ENCODE measurements at places on chromosomes 16 and 17.

- DNase-seq: no peak
These were observed 156.6 kb downstream of the ANKFN1 start for GRCh38 chr17:56309897-56310296.

GRCh38 chr16:83258366-83258928, 549.3 kb upstream of the HSBP1 start:
- DNase-seq: no peak

DNA sequence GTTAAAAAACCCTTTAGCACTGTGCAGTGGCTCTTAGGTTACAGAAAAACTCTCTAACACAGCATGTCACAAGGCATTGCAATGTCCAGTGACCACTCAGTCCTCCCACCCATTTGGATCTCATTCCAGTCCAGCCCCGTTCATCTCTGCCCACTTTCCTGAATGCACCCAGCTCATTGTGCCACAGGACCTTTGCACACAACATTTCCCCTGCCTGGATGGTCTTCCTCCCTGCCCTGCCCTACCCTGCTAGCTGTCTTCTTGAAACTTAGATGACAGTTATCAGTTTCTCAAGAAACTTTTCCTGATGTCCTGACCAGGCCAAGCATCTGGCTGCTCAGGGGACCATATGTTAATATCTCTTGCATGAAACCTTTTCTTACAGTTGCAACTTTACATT, 67.2 kb downstream of the WWP2 start:
- DNase-seq: no peak

DNA sequence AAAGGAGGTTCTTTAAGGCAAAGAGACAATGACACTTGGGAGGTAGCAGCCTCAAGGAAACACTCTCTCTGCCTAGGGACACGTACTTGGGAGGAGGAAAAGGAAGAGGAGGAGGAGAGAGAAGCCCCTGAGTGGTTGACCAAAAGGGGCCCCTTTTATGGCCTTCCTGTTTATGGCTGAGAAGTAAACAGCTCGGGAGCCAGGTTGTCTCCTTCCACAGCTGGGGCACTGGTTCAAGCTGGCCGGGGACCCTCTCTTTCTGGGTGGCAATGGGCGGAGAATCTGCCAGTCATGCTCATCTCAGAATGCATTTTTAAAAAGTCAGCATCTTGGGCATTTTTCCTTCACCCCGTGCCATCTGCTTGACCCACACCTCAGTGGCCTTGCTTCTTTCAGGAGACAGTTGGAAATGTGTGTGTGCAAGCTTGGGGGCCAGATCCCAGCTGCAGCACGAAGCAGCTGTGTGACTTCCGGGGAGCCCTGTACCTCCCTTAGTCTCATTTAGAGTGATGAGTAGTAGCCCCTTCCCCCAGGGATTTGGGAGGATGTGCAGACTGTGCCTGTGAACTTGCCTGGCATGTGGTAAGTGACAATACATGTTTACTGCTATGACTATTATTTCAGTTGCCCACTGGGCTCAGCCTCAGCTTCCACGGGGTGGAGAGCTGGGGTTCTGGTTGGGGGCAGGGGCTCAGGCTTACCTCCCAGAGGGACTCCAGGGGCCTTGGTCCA, 33.8 kb upstream of the SALL1 start:
- no peak for DNase-seq

- no peak for DNase-seq
These were observed 69.7 kb upstream of the DNAJA2 start for GRCh38 chr16:47043200-47043599.

- DNase-seq: peak; percentile 64
These were observed 7.3 kb downstream of the CDH13 start for GRCh38 chr16:82633964-82634600.

DNA sequence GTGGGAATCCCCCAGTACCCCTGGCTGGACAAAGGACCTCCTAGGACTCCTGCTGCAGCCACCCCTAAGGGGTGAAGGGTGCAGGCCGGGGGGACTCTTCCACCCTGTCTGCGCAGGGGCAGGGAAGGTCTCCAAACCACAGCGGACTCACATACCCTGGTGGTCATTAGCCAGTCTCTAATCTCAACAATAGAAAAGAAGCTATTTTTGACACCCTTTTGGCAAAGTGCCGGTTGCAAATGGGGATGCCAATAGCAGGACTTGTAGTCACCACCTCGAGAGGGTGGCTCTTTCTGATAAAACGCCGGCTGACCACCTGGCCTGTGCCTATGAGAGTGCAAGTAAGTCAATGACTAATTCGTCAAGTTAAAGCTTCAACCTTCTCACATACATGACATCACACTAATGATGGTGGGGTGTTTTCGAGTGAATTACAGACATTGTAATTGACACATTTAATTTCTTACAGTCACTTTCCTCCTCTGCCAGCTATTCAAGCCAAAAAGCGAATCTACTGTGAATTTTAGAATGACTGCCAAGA, 23.1 kb upstream of the DNAH17 start:
- DNase-seq: no peak

DNA sequence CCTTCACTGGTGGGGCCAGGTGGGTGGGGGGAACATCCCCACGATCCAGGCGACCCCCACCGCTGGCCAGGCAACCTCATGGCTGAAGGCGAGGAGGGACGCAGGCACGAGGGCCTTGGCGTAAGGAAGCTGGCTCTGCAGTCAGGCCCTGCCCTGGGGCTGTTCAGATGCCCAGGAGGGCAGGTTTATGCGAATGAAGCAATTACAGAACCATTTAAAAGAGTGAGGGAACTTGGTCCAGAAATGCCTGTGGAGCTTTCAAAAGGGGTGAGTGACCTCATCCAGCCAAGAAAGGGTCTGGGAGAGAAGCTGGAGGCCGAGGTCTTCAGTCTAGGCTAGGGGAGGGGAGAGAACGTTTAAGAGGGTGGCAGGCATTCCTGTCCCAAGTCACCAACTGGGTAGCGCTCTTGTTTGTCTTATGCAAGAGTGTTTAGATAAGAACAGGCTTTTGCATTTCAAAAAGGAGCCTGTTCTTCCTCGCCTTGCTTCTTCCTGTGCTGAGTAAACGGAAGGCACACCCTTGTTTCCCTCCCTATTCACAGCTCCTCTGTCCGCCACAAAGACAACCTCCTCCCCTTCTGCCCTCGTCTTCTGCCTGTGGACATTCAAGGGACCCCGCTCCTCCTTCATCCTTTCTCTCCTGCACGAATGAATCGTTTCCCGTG, 183.5 kb upstream of the SDK2 start:
- DNase-seq: peak; percentile 13

GRCh38 chr17:55398689-55399088, 22.9 kb downstream of the MMD start:
- DNase-seq: peak; percentile 67

- DNase-seq: no peak
These were observed 8.0 kb downstream of the CTRB1 start for GRCh38 chr16:75226550-75227360.

GRCh38 chr17:34299027-34299426, 13.5 kb downstream of the CCL11 start:
- DNase-seq: no peak

- no peak for DNase-seq
These were observed 19.1 kb upstream of the LIMD2 start for GRCh38 chr17:63718988-63719387.

DNA sequence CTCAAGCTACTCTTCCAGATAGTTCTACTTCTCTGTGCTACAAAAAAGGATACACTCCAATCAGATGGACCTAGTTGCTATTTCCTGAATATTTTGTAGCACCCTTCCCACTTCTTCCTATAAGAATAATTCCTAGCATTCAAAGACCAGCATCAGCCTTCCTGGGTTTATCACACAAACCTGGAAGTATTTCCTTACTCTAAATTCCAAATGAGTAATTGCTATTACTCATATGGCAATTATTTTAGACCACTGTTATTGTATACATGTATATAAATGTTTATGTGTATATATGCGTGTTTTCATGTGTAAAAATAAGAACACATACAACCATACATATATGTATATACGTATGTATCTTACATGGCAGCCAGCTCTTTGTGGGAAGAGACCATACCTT, 130.6 kb downstream of the MYO1D start:
- DNase-seq: no peak

DNA sequence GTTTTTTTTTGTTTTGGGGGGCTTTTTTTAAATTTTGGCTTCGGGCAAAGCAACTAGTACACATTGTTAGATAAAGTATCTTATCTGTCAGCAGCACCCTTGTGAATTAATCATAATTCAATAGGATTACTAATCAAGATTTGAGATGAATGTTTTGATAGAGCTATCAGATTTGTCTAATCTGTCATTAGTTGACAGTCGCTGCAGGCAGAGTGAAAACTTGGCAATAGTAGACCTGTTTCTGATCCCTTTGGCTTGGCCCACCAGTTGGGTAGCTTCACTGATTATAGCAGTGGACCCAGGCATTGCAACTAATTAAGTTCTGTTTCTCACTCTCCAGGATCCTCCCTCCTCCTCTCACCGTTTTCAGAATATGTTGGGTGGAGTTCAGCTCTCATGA, 258.6 kb downstream of the IRX3 start:
- DNase-seq: no peak

- DNase-seq: peak; percentile 47
These were observed 90.2 kb downstream of the SYCE1L start for GRCh38 chr16:77289331-77289809.

DNA sequence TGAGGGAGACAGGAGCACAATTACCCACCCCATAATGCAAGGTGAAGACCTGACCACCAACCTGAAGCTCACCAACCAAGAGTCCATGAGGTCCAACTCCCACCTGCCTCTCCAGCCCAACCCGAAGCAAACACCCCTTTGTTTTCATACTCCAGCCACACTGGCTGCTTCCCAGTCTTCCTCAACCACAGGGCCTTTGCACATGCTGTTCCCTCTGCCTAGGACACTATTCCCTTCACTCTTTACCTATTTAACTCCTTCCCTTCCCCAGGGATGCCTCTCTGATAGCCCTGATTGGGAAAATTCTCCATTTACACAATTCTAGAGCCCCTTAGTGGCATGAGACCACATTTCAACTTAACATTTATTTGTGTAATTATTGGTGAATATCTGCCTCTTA, 86.0 kb downstream of the VAT1L start:
- no peak for DNase-seq

- DNase-seq: no peak
These were observed 3.1 kb downstream of the WNT9B start for GRCh38 chr17:46854515-46854914.

DNA sequence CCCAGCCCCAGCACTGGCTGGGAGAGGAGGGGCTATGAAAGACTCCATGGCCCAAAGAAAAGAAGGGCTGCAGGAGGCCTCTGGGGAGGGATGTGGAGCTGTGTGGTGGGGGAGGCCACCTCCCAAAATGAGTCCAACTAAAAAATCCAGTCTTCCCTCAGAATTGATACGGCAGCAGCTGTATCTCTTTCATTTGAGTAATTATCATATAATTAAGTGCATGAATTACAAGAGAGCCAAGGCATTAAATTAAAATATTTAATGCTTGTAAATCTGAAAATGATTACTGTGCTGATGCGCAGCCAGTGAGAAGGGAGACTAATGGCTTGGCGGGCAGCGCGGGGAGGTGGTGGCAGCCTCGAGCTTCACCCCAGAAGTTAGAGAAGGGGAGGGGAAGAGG, 192.8 kb downstream of the C16orf78 start:
- DNase-seq: no peak

- no peak for DNase-seq
These were observed 8.8 kb upstream of the NR1D1 start for GRCh38 chr17:40108970-40109824.

- no peak for DNase-seq
These were observed 9.2 kb downstream of the TBKBP1 start for GRCh38 chr17:47703191-47703591.

GRCh38 chr17:68033636-68034451, 1.7 kb upstream of the KPNA2 start:
- peak; percentile 72 for DNase-seq

- DNase-seq: no peak
These were observed 1.1 kb downstream of the PGAP6 start for GRCh38 chr16:380762-381011.

- peak; percentile 52 for DNase-seq
These were observed 18.6 kb downstream of the FLOT2 start for GRCh38 chr17:28878981-28879380.

DNA sequence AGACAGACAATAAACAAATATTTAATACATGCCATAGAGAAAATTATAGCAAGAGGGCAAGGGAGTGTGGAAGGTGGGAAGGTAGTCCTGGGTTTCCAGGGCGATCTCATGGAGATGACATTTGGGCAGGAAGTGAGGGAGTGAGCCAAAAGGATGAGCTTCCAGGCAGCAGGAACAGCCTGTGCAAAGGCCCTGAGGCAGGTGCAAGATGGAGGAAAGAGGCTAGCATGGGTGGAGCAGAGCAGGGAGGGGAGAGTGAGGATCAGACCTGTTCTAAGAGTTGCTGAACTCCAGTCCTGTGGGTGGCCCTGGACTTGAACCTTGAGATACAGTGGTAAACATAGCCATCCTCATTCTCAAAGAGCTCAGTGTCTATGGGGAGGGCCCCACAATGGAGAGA, 94.7 kb downstream of the MGAT5B start:
- DNase-seq: no peak

GRCh38 chr16:10667239-10667638, 27.5 kb downstream of the TEKT5 start:
- DNase-seq: no peak
